ENCODE measurements at places on chromosomes 16 and 17.

DNA sequence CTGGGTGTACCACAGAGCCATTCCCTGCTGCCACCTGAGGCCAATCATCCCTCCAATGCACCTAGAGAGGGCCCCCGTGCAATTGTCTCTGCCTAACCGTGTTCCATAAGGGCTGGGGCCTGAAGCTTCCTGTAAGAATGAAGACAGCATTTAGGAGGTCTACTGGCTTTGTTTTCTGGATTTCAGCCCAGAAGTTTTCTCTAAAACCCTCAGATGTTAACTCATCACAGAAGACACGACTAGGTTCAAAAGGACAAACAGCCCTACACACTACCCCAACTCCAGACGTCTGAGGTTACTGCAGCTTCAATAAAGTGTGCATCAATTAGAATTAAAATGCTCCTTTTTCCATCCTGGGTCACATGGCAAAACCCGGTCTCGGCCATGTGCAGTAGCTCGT lies 10.8 kb upstream of the DRG2 start:
- no peak for DNase-seq

DNA sequence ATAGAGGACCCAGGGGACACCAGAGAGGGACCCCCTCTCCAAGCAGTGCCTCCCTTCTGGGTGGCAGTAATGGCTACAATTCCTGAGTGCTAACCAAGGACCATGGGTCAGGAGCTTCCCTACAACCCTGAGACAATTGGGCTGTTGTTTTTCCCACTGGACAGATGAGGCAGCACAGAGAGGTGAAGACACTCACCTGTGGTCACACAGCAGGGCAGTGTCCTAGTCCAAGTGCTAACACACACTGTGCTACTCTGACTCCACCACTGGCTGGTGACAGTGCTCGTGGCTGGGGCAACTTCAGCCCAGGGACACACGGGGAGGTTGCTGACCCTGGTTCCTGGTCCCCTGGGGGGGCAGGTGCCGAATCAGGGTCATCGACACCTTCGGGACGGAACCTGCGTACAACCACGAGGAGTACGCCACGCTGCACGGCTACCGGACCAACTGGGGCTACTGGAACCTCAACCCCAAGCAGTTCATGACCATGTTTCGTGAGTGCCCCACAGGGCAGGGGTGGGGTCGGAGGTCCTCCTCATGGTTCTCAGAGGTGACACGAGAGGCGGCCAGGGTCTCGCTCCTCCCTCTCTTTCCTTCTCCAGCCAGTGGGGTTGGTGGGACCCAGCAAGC lies 58.1 kb downstream of the MGAT5B start:
- no peak for DNase-seq

DNA sequence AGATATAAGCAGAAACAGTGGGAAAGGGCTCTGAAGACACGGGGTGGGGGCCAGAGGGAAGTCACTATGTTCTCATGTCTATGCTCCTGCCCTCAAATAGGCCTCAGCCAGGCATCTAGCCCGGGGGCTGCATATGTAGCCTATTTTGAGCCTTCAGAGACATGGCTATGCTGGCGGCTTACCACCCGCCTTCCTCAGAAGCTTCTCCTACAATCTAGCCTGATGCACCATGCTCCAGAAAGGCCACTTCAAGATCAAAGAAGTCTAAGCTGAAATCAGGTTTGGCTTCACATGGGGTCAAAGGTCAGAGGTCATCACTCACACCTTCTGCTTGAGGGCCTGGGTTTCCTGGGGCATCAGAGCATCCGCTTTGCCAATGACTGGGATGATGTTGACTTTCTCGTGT lies 1.6 kb downstream of the SEPTIN1 start:
- no peak for DNase-seq

- peak; percentile 57 for DNase-seq
Measured at GRCh38 chr17:58325289-58325726, 3.3 kb downstream of the TSPOAP1 start.

GRCh38 chr17:2176499-2177169 lies 121.7 kb downstream of the HIC1 start:
- DNase-seq, result no peak

GRCh38 chr17:6755731-6756184 lies at the start of gene XAF1:
TSS of gene XAF1 (plus strand) at chr17:6756046. CDS start at chr17:6756079, 33 bp downstream.
- peak; percentile 81 for DNase-seq

- DNase-seq, result no peak
Measured at GRCh38 chr17:62045517-62045916, 19.6 kb downstream of the MED13 start.

DNA sequence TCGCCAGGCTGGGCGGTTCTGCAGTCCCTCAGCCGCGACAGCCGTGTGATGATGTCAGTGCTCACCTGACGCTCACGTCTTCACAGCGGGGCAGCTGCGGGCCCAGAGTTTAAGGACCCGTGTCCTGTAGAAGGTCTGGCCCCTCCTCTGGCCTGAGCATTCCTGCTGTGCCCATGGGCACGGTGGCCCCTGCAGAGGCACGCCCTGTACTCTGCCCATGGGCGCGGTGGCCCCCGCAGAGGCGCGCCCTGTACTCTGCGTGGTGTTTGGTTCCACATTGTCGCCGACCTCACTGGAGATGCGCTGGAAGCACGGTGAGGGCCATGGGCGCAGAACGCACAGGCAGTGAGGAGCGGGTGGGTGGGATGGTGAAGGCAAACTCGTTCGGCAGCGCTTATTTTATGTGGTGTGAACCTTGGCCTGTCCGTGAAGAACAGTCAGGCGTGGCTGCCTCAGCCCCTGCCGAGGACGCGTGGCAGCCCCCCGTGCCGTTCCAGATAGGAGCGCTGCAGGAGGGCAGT lies 122.0 kb downstream of the BANP start:
- DNase-seq, result no peak

GRCh38 chr17:31198026-31198425 lies 99.0 kb downstream of the OMG start:
- DNase-seq, result no peak

DNA sequence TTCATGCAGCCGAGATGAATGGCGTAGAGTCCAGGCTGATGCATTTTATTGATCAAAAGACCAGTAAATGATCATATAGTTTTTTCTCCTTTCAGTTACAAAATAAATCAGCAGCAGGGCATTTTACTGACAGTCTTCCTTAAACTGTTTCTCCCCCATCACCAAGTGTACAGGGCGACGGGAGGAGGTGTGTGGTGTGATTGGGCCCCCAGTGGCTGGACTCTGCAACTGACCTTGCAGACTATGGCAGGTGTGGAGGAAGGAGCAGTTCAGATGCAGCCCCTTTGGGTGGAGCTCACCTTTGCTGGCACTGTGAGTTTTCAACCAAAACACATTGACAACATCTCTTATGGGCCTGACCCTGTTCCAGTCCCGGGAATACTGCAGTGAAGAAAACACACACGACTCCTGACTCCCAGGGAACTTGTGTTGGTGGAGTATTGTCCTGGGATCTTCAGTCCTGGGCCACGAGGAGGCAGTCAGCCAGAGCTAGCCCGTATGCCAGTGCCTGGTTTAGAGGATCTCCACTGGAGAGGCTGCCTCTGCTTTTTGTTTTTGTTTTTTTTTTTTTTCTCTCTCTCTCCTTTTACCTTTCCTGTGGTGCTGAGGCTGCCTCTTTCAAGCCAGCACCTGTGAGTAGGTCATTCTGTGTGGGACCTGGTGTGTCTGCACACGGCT lies 29.8 kb downstream of the KIAA0513 start:
- DNase-seq, result no peak

DNA sequence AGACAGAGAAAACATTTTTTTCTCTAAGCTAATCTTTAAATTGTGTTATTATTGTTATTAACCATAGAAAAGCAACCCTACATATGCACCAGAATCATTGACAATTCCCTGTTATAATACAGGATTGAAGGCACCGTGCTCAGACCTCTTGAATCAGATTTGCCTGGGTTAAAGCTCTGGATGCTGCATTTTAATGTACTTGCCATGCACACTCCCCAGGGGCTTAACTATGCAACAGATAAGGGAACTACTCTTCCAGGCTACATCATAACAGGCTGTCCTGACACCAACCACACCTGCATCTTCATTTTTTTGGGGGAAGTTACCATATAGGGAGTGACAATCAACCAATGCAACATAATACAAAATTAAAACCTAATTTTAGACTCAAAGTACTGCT lies 1187.6 kb upstream of the CDH8 start:
- DNase-seq, result no peak

DNA sequence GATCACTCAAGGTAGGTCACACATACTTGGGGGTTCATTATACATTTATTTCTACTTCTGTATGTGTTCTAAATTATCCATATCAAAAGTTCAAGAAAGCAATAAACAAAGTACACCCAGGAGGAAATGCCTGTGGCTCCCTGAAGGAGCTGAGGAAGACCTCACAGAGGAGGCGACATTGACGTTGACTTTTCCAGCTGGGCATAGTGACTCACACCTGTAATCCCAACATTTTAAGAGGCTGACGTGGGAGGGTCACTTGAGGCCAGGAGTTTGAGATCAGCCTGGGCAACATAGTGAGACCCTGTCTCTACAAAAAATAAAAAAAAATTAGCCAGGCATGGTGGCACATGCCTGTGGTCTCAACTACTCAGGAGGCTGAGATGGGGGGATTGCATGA lies 16.3 kb downstream of the ITGAD start:
- no peak for DNase-seq

GRCh38 chr17:38341035-38341721 lies 2.6 kb downstream of the GPR179 start:
- no peak for DNase-seq

GRCh38 chr16:50478075-50478772 lies 70.0 kb upstream of the NKD1 start:
- DNase-seq, result no peak

DNA sequence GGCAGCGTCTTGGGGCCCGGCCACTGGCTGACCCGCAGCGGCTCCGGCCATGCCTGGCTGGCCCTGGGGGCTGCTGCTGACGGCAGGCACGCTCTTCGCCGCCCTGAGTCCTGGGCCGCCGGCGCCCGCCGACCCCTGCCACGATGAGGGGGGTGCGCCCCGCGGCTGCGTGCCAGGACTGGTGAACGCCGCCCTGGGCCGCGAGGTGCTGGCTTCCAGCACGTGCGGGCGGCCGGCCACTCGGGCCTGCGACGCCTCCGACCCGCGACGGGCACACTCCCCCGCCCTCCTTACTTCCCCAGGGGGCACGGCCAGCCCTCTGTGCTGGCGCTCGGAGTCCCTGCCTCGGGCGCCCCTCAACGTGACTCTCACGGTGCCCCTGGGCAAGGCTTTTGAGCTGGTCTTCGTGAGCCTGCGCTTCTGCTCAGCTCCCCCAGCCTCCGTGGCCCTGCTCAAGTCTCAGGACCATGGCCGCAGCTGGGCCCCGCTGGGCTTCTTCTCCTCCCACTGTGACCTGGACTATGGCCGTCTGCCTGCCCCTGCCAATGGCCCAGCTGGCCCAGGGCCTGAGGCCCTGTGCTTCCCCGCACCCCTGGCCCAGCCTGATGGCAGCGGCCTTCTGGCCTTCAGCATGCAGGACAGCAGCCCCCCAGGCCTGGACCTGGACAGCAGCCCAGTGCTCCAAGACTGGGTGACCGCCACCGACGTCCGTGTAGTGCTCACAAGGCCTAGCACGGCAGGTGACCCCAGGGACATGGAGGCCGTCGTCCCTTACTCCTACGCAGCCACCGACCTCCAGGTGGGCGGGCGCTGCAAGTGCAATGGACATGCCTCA lies 773 bp downstream of the NTN3 start:
- DNase-seq, result no peak

- peak; percentile 52 for DNase-seq
Measured at GRCh38 chr16:20740007-20740883, 1.4 kb downstream of the THUMPD1 start.

- DNase-seq, result no peak
Measured at GRCh38 chr16:50360779-50361178, 8.0 kb downstream of the BRD7 start.

DNA sequence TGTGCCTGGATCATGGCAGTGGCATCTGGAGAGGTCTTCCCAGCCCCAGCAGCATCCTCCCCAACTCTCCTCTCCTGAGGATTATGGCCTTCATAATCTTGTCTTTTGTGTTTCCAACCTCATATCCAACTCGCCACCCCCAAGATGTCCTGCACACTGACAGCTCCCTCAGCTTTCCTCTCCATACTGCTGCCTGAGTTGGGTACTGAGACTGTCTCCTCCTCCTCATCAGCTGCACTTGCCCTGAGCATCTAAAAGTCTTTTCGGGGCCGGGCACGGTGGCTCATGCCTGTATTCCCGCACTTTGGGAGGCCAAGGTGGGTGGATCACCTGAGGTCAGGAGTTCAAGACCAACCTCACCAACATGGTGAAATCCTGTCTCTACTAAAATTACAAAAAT lies 2.0 kb downstream of the CD300LB start:
- no peak for DNase-seq

- DNase-seq, result no peak
Measured at GRCh38 chr17:80779961-80780380, 211.7 kb upstream of the CHMP6 start.

DNA sequence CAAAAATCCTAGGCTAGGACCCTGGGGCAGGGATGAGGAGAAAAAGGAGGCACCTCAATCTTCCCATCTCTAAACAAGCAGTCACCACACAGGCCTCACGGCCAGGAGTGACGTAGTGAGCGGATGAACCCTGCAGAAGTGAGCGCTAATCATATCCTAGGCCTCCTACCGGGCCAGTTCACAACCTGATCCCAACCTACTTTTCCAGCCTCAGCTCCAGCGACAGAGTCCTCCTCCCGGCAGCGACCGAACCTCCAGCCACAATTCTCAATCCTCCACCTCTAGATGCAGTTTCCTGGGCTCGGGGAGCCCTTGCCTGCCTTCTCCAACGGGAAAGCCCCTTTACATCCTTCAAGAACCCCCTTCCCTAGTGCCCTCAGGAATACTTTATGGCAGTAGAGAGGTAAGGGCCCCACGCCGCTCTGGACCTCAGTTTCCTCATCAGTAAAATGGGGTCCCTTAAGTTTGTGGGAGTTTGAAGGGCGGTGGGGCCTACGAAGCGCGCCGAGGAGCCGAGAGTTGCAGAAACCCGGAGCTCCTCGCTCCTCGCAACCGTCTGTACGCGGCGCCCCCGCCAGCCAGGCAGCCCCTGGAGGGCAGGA lies 1.4 kb downstream of the ZNF668 start:
- peak; percentile 58 for DNase-seq

- no peak for DNase-seq
Measured at GRCh38 chr16:342455-343213, 9.9 kb downstream of the AXIN1 start.

GRCh38 chr16:57144027-57144426 lies 41.8 kb downstream of the PSME3IP1 start:
- DNase-seq, result no peak

- DNase-seq, result no peak
Measured at GRCh38 chr17:7383371-7383741, 2.5 kb downstream of the TNK1 start.

DNA sequence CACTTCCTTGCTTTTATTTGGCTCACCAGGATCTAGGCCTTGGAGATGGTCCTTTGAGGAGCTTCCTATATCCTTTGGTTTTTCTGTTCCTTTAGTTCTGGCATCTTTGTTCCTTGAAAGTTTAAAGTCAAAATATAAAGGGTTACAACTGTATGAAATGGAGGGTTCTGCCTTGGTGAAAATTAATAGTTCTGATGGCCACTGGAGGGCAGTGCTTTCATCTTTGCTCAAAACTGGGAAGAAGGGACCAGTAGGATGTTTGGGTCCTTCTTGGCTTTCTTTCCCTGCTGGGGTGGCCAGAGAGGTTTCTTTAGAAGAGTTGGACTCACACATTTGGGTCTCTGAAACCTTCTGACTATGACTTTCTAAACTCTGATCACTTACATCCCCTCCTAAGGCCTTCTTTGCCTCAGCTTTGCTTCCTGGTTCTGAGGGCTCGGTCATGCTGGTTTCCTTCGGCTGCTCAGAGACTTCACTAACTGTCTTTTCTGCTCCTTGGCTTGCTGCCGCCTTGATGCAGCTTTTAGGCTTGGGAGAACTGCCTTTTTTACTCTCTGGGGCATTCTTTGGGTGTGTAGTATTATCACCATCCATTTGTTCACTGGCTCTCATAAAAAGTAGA lies 10.9 kb upstream of the ITGA2B start:
- DNase-seq, result no peak

GRCh38 chr17:13002761-13003453 lies 14.9 kb downstream of the ELAC2 start:
- DNase-seq, result peak; percentile 53

Measured in activated CD8-positive, alpha-beta T cell treated with anti-CD3 and anti-CD28 coated beads, Interleukin-2, amount 10 ng/mL, durations not matched to agents 7 days and 5 days (primary cell).